NCI-H1436 treated with DMSO at 0.1 percent for 48 hours (cell line): ENCODE measurements at places on chromosomes 16 and 17.
A peak's percentile ranks its signal among the peaks of the same experiment; 100 is the strongest.

DNA sequence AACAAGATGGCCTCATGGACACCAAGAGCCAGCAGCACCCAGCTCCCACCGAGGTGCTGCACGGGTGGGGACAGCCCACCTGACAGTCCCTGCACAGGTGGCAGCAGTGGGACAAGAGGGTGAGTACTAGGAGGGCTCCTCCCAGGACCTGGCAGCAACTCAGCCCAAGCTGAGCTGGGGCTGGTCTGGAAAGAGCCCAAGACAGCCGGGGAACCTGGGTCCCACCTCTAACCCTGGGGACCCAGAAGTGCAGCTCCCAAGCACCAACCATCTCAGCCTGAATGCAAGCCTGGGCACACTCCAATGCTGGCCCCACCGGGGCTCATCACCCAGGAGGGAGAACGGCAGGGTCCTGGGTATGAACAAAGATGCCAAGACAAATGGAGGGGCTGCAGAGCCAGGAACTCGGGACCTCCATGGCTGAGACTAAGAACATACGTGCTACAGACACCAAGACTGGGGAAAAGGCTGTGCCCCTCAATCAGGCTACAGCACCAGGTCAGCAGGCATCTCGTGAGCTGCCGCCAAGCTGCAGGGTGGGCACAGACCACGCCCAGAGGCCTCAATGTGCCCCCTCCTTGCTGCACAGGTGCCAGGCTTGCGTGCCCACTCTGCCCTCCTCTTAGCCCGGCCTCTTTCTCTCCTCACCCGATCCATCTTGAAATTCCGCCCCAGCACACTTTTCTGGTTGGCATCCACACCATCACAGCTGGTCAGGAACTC, 37.5 kb upstream of the GSG1L start:
- DNase-seq, result no peak

- DNase-seq, result no peak
These were observed 894 bp downstream of the RNF227 start for GRCh38 chr17:7915179-7915610.

- DNase-seq, result no peak
These were observed 637 bp downstream of the RPL23A start for GRCh38 chr17:28720247-28720996.

DNA sequence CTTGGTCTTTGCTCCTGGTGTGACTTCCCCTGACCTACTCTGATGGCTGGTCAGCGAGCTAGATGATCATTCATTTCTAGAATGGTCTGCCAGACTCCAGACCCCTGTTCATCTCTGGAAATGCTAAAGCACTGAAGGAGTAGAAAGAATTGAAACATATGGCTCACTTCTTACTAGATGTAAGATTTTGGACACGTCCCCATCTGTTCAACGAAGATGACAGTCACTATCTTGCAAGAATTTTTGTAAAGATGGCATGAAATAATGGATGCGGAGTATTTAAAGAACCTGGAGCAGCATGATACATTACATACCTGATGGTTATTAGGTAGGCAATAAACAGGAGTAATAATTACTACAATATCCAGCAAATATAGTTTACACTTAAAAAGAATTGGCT, 252.7 kb upstream of the SDK2 start:
- no peak for DNase-seq

- no peak for DNase-seq
These were observed 17.6 kb downstream of the HLF start for GRCh38 chr17:55282379-55282702.

DNA sequence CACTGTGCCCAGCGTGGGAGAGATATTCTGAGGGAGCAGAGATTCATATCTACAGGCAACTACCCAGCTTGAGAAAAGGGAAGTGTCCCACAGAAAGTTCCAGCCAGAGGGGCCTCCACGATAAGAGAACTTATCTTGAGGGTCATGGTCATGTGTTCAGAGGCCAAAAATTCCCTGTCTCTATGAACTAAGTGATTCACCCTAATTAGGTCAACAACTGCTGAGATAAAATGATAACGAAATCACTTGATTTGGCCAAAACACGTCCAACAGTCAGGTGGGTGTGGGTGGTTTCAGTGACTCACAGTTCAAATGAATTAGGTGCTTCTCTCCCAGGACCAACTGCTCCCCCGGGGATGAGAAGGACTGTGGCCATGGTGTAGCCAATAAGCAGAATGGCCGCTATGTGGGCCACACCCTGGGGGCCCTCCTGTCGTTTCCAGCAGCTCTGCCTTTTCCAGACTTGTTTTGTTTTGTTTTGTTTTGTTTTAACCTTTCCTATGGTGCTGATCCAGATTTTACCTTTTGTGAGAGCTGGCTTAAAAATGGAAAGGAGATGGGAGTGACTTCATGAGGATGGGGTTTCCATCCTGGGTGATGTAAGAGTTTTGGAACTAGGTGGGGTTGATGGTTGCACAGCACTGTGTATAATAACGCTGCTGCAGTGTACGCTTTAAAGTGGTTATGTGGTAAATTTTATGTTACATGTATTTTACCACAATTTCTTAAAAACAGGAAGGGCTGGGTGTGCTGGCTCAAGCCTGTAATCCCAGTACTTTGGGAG, 8.7 kb downstream of the DNAI2 start:
- DNase-seq, result no peak

- no peak for DNase-seq
These were observed 2.3 kb upstream of the ANKRD40 start for GRCh38 chr17:50710025-50710424.

DNA sequence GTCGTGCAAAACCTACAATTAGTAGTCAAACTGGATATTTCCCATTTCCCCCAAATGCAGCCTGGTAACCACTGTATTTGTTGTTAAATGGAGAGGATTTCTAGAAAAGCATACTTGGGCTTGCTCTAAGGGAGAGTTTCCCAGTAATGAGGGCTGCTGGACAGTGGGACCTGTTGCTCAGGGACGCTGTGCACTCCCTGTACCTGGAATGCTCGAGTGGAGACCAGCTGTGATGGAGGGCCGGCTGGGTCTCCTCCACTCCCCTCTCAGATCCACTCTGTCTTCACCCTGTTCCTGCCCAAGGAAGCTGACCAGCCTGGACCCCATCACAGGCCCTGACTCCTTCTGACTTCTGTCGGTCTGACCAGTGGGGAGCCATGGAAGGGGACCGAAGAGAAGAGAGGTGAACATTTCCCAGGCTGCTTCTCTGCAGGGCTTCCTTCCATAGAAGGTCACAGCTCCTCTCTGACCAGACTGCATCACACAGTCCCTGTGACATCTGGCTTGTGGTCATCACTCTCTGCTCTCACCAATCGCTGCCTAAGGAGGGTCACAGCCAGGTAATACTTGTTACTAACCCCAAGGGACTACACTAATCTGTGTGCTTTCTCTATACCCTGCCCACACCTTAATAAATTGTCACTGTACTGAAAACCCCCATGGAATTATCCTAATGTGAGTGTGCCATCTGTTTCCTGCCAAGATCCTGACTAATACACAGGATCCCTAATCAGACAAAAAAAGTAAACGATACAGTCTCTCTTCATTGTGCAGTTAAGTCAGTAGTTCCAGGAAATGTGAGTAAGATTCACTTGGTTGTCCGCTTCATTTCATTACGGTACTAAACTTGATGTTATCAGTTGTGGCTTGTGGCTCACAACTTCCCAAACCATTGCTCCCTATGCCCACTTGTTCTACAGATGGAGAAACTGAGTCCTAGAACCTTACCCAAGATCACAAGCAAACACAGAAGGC, 102.4 kb downstream of the CCT6B start:
- no peak for DNase-seq

DNA sequence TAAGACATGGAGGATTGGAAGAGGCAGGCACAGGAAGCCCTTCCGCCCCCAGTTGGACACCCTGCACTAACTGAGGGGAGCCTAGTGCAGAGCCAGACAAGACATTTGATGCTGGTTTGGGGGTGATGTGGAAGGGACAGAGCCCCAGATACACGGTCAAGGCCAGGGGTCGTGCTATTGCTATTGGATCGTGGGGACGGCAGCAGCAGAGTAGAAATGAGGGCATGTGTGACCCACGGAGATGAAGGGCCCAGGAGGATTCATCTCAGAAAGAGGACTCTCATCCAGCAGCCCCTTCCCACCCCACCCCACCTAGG, 2.0 kb upstream of the VAMP2 start:
- DNase-seq, result no peak

- peak; percentile 47 for DNase-seq
These were observed 1.0 kb upstream of the AIPL1 start for GRCh38 chr17:6435968-6436367.

DNA sequence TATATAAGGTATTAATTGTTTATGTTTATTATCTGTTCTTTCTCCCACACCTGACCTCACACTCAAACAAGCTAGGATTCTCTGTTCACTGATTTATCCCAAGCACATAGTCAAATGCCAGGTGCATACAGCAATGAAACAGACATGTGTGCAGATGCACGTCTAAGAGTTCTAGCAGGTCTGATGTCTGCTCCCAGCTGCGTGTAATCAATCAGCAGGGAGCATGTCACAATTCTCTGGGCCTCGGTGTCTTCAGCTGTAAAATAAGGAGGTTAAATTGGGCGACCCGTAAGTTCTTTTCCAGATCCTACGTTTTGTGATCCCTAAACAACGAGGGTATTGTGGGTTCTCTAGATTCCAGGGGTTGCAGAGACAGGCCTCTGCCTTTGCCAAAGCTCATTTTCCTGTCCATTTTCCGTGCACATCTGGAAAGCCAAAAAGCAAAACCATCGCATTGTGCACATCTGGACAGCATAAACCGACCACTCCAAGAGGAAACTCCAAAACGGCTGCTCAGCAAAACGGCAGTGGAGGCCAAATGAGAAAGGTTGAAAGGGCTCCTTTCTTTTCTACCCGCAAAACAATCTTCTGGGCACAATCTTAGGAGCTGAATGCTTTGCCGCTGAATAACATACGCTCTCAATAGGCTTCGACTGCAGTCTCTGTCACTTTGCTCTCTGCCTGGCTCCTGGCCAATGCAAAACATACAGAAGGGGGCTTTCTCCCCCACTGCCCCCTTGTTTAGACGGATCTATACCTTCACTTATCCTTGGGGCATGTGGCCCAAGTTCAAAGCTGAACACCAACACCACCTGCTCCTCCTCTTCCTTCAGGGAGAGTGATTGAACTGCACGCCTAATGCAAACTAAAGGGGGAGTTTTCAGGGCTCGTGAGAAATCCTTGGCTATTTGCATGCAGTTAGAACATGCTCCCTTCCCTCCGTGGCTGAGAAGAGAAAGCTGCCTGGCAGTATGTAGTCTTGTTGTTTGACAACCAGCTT, 426.3 kb downstream of the SLC39A11 start:
- no peak for DNase-seq

GRCh38 chr16:9119795-9120194, 28.4 kb downstream of the HAPSTR1 start:
- no peak for DNase-seq

GRCh38 chr17:27888945-27889344, 4.2 kb downstream of the LYRM9 start:
- no peak for DNase-seq

DNA sequence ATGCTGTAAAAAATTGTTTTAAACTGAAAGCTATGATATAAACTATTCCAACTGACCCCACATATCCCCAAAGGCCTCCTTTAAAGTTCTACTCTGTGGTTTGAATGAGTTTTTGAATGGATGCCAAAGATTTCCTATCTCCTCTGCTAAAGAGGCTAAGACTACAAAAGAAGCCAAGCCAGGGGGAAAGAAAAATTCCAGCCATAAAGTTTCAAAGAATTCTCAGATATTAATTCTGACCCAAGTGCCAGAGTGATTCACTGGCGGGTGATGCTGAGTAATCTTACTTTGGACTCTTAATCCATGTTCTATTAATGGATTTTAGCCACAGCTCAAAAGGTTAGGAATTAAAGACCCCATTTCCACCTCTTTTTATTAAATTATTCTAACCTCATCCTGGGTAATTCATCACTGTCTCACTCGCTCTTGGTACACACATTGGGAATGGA, 60.7 kb downstream of the HS3ST3A1 start:
- no peak for DNase-seq

- no peak for DNase-seq
These were observed 12.8 kb downstream of the LRRC36 start for GRCh38 chr16:67339453-67339852.

GRCh38 chr17:31721291-31722025, 137.6 kb downstream of the COPRS start:
- no peak for DNase-seq

- no peak for DNase-seq
These were observed 6.0 kb upstream of the SLC16A3 start for GRCh38 chr17:82222816-82223215.
